ENCODE measurements at places on chromosomes 6 and 20.

GRCh38 chr6:136163260-136163659 lies 86.9 kb downstream of the MTFR2 start:
- no peak for DNase-seq

DNA sequence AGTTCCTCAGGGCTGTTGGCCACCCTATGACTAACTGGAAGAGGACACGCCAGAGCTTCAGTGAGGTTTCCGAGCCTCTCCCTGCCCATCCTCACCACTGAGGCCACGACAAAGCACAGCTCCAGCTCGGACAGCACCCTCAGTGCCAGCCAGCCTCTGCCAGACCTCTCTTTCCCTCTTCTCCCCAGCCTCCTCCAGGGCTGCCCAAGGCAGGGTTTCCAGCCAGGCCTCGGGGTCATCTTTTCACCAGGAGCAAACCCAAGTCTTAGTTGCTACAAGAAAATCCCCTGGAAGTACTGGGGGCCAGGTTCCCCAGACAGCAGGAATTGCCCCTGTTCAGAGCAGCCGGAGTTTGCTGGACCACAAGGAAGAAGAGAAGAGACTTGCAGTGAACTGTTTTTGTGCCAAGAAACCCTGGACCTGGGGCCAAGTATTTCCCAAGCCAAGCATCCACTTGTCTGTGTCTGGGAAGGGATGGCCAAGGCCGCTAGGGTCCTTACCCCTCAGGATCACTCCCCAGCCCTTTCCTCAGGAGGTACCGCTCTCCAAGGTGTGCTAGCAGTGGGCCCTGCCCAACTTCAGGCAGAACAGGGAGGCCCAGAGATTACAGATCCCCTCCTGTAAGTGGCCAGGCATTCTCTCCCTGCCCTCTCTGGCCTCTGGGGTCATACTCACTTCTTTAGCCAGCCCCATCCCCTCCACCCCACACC lies 41.6 kb downstream of the PLAGL2 start:
- no peak for DNase-seq

DNA sequence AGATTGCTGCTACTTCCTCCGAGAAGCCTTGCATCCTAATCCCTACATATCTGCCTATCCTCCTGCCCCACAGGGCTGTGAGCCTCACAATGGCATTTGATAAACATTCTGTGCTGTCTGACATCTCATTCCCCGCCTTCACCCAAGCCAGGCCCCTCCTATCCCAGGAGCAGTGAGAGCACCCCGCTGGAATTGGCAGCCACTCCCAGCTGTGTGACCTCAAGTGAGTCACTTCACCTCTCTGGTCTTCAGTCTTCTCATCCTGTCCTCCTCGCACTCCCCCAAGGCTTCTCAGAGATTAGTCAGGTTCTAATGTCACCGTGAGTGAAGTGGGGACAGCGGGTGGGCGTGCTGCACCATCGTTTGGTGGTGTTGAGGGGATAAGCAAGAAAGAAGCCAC lies 81.7 kb downstream of the CDH22 start:
- peak; percentile 61 for DNase-seq

- DNase-seq = no peak
Observed at GRCh38 chr6:20918868-20919267, 384.6 kb downstream of the CDKAL1 start.

DNA sequence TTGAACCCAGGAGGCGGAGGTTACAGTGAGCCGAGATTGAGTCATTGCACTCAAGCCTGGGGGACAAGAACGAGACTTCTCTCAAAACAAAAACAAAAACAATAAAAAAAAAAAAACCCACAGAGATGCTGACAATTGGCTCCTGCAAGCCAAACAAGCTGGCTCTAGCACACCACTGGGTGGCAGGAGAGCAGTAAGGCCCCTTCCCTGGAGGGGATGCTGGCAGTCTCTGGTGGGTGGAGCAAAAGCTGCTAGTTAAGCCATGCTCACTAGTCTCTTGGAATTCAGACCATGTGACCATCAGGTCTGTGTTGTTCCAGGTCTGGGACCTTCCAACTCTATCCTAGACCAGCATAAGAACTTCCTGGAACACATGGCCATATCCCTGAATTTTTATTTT lies 18.9 kb upstream of the DSN1 start:
- DNase-seq = peak; percentile 69

DNA sequence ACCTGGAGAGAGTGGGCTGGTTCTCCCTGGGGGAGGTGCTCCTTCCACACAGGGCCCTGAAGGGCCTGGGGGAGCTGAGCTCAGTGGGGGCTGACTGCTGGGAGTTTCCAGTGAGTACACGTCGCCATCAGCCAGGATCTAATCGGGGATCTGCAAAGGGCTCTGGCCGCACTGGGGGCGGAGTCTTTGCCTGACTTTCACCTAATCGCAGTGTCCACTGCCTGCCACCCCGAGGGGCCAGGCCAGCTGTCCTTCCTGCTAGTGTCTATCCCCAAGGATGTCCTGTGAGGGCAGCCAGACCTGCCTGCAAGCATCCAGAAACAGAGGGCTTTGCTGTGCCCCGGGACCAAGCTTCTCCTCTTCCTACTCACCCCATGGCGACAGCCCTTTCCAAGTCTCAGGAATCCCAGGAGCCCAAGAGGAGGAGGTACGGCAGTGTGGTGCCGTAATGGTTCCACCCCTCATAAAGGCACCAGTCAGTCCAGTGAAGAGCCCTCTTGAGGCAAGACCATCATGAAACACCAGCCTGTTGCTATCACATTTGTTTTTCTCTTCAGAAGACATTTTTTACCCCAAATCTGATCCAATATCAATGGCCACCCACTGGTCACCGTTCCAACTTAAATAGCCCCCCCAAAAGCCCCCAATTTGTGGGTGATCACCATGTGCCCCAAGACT lies 243.1 kb upstream of the ECI2 start:
- DNase-seq = no peak

DNA sequence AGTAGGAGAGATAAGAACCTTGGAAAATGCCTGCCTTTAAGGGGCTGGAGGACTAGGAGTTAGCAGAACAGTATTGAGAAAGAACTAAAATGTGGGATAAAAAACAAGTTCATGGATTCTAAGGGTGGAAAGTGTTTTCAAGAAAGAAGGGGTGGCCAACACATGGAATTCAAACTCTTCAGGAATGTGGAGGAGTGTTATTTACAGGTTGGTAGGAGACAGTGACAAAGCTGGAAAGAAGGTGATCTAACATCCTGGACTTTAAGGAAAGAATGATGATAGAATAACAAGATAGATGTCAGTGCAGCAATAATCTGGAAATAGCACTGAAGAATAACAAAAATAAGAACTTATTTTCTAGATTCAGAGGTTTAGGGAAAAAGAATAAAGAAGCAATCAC lies 54.0 kb upstream of the TNFRSF21 start:
- DNase-seq = no peak

GRCh38 chr20:34970193-34970840 lies 14.6 kb downstream of the MYH7B start:
- DNase-seq = no peak

DNA sequence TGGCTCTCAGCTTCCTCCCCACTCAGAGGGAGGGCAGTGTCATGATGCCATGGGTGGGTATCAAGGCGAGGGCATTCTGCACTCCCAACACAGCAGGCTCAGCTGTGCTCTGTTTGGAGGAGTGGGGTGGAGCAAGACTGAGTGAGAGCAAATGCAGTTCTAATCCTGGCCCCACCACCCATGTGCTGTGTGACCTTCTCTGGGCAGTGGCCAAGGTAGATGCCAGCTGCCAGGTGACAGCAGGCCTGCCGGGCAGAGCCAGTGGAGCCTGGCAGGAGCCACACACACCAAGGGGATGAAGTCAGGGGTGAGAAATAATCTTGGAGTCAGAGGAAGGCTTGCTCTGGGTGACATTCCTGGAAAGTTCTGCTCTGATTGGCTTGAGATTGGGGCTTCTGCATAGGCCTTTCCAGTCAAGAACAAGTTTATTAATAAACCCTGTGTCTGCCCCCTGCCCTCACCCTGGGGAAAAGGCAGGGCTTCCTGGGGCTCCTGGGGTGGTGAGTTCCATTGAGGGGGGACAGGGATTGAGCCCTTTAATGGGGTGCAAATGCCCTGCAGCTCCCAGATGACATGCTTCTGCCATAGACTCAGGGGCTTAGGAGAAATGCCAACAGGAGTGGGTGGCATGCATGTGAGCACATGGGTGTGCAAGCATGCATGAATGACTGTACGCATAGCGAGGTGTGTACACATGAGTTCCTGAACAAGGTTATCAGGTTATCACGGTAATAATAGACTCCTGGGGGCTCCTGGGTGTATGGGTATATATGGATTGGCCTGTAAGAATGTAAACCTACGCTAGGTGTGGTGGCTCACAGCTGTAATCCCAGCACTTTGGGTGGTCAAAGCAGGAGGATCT lies 134.2 kb downstream of the MRPL14 start:
- DNase-seq = no peak

DNA sequence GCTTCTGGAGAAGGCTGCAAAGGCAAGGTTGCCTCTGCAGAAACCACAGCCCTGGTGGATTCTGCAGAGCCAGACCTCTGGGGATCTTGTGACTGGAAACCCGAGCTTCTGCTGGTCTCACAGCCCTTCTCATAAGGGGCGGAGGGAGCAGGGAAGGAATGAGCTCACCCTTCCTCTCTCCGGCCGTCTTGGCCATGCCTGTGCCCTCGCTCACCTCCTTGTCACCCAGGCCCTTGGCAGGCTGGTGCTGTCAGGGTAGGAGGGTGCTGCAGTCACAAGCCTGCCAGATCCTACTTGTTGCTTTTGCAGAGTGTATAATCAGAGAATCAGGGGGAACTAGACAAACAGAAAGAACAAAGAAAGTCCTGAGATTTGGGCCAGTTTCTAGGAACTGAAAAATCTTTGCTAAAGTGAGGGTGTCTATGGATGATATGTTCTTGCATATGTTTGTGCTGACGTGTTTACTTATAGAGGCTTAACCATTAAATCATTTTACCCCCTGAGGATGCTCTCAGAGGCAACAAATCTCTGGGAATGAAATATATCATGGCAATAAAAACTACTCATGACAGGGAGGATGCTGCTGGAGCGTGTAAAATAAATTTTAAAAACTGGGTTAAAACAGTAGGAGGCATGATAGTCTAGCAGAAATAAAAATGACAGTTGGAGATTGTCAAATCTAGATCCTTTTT lies 244.9 kb upstream of the SOX4 start:
- peak; percentile 85 for DNase-seq

- no peak for DNase-seq
Observed at GRCh38 chr6:51533962-51534361, 553.5 kb downstream of the PKHD1 start.

- DNase-seq = peak; percentile 86
Observed at GRCh38 chr20:49323622-49324238, 45.9 kb upstream of the ZNFX1 start.

GRCh38 chr6:10613077-10613476 lies 81.3 kb downstream of the C6orf52 start:
- DNase-seq = peak; percentile 63

GRCh38 chr6:89644864-89645263 lies 6.3 kb upstream of the LYRM2 start:
- no peak for DNase-seq

GRCh38 chr20:7410150-7410549 lies 530.1 kb downstream of the HAO1 start:
- no peak for DNase-seq

DNA sequence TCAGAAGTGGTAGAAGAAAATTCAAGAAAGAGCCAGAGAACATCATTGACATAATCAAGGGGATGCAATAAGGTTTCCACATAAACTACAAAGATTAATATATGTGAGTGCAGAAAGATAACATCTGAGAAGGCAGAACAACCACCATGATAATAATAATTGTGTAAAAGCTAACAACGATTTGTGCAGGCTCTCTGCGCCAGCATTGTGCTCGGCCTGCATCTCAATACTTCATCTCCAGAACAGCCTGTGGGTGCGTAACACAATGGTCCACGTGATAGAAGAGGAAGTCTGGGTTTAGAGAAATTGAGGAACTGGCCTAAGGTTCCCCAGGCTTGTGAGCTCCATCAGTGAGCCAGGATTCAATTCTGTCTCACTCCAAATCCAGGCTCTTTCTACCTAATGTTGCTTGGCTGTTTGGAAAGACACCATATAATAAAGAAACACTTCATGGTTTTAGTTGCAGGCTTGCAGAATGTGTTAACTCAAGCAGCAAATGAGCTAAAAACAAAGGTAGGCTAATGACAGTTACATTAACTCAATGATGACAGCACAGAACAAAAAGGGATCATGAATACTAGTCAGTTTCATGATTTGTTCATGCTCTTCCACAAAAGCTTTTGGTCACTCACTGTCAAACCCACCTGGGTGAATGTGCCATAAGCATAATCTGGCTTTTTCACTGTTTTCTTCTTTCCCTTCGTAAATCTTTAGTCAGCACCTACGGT lies 71.2 kb downstream of the LY86 start:
- DNase-seq = no peak

GRCh38 chr20:24653306-24653705 lies 183.9 kb downstream of the SYNDIG1 start:
- peak; percentile 28 for DNase-seq

- peak; percentile 52 for DNase-seq
Observed at GRCh38 chr6:71602385-71603007, 283.9 kb upstream of the RIMS1 start.

DNA sequence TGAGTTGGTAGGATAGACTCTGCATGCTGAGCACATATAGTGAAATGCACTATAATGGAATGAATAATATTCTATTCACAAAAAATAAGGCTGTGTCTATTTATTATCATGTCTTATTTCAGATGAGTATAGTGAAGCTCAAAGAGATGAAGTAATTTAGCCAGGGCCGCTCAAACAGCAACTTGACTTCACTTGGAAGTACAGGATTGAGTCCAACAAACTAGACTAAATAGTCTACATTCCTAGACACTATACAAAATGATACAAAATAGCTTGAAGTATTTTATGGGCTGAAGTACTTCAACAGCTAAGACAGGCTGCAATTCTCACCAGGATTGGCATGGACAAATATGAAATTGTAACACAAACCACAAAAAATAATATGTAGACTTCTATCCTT lies 144.5 kb upstream of the DST start:
- peak; percentile 76 for DNase-seq

GRCh38 chr6:168214586-168215104 lies 104.9 kb downstream of the DACT2 start:
- DNase-seq = no peak

GRCh38 chr6:79784395-79784753 lies 153.2 kb downstream of the SH3BGRL2 start:
- DNase-seq = no peak

All from iris pigment epithelial cell (primary cell).